ENCODE measurements at places on chromosomes 6 and 20.

- DNase-seq = no peak
Observed at GRCh38 chr6:16414205-16414604, 175.8 kb downstream of the GMPR start.

- DNase-seq = no peak
Observed at GRCh38 chr20:36827541-36828279, 48.2 kb upstream of the TLDC2 start.

DNA sequence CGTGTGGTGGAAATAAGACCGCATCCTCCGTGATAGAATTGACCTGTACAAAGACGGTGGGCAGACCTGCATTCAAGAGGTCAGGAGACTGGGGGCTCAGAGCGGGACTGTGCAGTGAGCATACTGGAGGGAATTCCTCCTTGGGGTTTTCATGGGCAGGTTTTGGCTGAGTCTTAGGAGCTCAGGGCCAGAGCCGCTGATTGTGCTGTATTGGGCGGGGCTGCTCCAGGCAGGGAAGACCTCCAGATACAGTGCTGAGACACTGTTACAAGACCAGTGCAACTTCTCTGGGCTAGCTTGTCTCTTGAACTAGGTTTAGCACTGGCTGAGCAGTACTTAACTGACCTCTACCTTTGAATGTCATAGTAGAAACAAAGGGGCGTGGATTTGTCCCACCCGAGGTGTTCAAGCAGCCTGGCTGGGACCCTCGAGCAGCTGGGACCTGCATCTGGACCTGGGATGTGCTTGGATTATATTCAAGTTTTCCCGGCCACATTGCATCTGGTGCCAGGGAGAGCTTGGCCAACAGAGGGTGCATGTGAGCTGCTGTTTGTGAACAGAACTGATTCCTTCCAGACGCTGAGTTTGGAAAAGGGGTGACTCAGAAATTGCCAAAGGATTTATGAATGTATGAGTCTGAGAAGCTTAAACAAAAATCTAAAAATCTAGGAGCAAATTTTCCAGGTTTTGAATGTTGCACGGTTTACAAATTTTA is 33.4 kb upstream of the SLC22A1 start:
- DNase-seq = no peak

GRCh38 chr20:1721687-1722512 is 64.3 kb upstream of the SIRPG start:
- no peak for DNase-seq
